ENCODE measurements at places on chromosomes 5 and 9.

GRCh38 chr9:16625161-16625631 lies 245.3 kb downstream of the BNC2 start:
- DNase-seq: no peak

GRCh38 chr9:68927165-68927564 lies 86.7 kb downstream of the PRKACG start:
- no peak for DNase-seq

DNA sequence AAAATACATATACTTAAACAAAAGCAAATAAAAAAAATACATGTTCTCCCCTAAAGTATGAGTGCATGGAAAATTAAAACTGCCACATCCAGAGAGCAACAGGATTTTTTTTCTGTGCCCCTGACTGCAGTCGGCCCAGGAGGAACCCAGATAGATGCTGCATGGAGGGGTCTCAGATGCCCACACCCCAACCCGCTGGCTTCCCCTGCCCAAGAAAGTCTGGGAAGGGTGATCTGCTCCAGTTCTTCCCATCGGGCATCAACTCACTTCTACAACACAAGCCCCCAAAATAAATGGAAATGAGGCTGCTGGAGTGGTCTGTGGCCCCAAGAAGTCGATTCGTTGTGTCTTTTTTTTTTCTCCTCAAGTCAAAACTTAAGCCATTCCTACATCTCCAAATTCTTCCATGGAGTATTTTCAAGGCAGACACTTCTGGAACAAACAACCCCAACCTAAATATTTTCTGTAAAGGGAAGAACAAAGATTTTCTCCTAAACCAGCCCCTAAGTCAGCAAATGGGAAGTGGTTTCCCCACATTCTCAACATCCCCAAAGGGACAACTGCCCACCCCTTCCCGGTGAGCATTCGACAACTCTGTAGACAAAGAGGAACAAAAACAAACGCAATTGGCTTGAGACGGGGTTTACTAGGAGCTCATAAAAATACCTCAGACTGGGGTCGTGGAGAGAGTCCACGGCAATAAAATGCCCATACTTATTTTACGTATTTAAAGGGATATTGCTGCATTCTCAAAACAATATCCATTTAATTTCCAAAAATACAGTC lies 46.7 kb downstream of the ROR2 start:
- DNase-seq: no peak

DNA sequence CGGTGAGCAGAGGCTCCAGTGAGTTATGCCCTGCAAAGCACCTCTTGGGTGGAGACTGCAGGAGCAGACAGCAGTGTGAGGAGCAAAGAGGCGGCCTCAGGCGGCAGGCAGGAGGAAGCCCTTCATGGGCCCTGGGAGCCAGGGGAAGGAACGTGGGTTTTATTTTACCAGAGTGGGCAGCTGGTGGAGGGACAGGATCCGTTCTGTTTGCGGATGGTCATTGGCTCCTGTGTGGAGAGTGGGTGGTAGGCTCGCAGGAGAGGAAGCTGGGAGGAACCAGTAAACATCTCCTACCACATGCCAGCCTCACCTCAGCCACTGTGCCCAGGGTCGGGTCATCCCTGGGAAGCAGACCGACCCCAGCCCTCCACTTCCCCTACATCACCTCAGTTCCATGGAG lies 24.4 kb downstream of the HNRNPH1 start:
- DNase-seq: no peak

DNA sequence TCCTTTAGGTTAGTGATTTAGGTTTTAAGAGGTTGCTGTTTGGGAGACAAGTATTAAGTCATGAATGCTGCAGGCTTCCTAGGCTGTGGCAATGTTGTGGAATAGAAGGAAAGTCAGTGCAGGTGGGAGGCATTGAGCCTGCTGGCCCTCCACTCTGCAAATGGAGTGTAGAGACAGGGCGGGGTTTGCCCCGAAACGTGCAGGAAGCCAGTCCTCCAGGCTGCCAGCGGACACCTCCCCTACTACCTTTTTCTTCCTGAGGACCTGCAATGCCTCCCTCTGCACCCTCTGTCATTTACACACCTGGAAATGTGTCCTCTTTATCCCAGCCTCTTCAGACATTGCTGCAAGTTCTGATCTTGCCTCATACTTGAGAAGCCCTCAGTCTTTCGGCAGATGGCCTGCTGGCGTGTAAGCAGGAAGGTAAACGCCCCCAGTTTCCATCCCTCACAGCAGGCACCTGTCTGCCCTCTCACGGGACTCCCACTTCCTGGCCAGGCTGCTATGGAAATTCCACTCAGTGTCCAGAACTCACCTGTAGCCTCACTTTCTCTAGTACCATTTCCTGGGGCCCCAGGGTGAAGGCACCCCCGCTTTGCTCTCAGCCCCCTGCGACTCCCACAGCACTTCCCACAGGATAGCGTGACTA lies 81.6 kb upstream of the BOD1 start:
- DNase-seq: no peak

GRCh38 chr5:120096413-120096812 lies 367.7 kb upstream of the PRR16 start:
- no peak for DNase-seq

DNA sequence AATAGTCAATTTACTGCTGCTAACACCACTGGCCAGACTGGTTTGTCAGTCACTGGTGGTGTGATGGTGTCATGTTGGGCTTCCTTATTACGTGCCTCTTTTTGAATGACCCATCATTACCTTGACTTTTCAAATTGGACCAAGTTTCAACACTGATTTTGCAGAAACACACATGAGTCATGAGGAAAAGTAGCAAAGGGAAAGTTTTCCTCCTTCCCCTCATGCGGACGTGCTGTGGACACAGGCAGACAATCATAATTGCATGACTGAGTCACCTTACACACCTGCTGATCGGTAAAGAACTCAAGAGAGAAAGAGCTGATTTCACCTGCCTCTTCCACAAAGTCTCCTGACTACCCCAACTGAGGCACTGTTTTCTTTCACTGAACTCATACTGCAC lies 324.5 kb downstream of the ARRDC3 start:
- no peak for DNase-seq

GRCh38 chr5:139893873-139894272 lies 98.3 kb downstream of the PSD2 start:
- no peak for DNase-seq

- no peak for DNase-seq
Observed at GRCh38 chr5:362978-363765, 41.7 kb downstream of the AHRR start.

DNA sequence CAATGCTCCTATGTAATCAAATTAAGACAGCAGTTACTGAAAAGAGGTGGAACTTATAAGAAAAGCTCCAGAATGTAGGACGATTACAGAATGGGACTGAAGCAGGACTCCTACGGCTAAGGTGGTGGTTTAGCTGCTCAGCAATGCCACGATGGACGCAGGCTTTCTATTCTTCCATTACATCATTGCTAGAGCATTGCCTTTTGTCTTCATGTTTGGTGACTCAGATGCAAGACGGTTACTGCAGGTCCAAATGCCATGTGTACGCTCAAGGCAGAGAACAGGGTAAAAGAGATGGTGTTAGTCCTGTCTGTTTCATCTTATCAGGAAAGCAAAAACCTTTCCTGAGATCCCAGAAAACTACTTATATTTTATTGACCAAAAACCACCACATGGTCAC lies 255.1 kb downstream of the ZSWIM6 start:
- DNase-seq: no peak

- no peak for DNase-seq
Observed at GRCh38 chr5:179404321-179405053, 59.2 kb upstream of the ADAMTS2 start.

DNA sequence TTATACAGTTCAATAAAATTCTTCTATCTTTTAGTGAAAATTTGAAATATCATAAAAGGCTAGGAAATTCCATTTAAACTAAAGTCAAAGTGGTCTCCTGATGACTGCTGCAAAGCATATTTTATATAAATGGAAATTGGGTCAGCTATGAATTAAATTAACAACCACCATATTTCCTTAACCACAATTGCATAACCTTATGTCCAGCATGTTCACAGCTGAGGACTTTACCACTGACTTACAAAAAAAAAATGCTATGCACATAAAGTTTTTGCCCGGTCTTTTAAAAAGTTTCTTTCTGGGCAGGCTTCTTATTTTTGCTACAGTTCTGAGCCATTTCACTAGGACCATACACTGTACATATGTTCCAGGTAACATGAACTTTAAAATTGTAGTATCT lies 208.6 kb upstream of the RGMB start:
- no peak for DNase-seq

DNA sequence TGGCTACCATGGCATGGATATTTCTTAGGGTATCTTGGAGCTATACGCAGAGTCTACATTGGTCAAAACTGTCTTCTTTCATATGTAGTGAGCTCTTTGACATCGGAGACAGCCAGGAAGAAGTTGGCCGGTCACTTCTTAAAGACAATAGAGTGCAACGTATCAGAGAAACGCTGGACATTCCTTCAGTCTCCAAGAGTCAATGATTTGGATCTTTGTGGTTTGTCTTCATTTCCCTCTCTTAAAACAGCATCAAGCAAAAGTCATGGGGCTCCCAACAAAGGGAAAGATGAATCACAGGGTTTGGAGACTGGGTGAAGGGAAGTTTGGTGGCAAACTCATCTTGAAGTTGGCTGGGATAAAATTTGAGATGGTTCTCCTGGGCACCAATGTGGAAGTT lies 320.1 kb downstream of the AGTPBP1 start:
- no peak for DNase-seq

DNA sequence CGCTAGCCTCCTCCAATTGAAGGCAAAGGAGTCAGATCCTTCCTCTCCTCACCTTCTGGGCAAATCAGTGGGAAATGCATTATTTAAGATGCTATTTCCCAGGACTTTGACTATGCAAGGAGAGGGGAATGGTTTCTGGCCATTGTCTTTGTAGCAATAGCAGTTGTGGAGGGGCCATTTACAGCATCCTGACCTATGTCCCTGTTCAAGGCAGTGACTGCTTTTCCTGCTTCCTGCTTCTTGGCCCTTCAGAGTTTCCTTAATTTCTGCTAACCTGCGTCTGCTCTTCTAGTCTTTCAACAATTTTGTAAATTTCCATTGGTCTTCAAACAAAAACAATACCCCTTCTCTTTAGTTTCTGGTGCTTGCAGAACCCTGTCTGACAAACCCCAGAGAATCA lies 72.8 kb upstream of the PPARGC1B start:
- no peak for DNase-seq

- DNase-seq: no peak
Observed at GRCh38 chr5:180097163-180097894, 25.8 kb upstream of the RNF130 start.

DNA sequence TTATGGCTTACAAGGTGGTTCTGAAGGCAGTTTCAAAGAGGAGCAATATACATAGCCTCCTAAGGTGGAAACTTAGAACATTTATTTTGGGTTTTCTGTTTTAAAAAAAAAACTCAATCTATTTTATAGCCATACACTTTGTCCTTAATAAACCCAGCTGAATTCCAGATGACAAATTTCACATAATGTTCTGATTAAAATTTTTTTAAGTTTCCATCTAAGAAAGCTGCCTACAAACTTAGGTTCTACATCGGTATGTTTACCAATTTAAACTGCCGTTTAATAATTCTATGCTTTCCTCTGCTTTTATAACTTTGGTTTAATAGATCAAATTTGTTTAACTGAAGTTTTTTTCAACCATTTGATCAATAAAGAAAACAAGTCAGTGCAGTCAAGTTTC lies 12.5 kb downstream of the NR3C1 start:
- no peak for DNase-seq

GRCh38 chr5:63025679-63026078 lies 447.1 kb downstream of the LRRC70 start:
- no peak for DNase-seq

GRCh38 chr9:81462801-81463200 lies 226.5 kb downstream of the TLE1 start:
- no peak for DNase-seq

- DNase-seq: no peak
Observed at GRCh38 chr9:77725820-77726219, 77.7 kb upstream of the GNA14 start.

- DNase-seq: no peak
Observed at GRCh38 chr9:108889649-108890067, 27.6 kb downstream of the ACTL7A start.

GRCh38 chr5:133252133-133252480 lies 200.3 kb downstream of the HSPA4 start:
- DNase-seq: no peak

DNA sequence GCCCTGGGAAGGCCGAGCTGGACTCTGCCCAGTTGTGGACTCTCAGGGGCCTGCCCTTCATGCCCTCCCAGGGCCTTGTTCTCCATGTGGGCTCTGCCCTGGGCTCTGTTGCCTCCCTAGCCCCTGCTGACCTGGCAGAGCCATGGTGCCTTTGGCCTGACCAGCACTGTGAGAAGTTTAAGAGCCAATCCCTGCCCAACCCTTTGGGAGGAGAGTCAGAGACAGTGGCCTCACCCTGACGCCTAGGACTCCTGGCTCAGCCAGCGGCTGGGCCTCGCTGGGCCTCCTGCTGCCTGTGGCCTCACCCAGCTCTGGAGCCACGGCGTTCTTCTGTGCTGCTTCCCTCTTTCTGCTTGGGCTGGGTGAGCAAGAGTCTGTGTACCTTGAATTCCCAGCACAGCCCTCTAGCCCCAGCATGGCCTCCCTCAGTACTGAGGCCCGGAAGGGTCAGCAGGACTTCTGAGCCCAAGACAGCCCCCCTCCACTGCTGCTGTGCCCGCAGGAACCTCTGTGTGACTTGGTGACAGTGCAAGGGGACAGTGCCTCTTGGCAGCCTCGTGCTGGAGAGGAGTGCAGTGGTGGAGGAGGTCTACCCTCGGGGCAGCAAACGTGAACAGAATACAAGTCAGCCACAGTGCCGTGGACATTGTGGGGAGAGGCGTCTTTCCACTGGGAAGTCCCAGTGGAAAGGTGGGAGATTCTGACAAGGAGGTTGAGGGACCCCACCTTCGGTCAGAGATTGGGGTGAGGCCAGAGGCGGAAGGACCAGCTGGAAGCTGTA lies 97.4 kb downstream of the CACNA1B start:
- no peak for DNase-seq

DNA sequence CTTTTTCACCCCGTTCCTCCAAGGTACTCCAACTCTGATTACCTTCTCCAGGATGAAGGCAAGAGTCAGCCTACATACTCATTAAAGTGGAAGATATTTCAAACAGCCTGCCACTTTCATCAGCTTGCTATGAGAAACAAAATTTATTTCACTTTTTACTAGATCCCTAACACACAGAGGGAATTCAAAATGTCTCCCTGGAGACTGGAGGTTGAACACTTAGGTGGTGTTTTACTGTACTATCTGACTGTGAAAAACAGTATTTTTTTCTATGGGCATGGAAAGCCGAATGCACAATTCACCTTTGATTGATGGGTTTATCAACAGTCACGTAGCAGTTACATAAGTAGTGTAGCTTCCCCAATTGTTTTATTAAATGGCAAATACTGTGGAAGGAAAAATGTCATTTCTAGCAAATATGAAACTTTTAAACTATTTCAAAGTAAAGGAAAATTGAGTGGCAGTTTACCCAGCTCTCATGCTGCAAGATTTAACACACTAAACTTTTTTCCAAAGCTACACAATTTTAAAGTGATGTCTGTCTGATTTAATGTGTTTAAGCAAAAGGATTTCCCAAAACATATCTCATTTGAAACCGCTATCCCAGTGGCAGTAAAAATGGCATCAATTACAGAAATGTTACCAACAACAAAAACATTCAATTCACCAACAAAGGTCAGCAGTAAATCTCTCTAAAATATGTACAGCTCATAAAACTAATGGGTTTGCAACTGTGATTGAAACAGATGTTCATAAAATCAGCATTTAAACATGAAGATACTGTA lies 125.0 kb upstream of the TLE4 start:
- no peak for DNase-seq

- no peak for DNase-seq
Observed at GRCh38 chr9:98885575-98886295, 58.0 kb upstream of the COL15A1 start.

- no peak for DNase-seq
Observed at GRCh38 chr9:96435345-96435744, 14.6 kb upstream of the HABP4 start.
